ENCODE measurements at places on chromosomes 1 and 21.

- no peak for DNase-seq
These were observed 173.6 kb downstream of the RERE start for GRCh38 chr1:8643542-8644536.

DNA sequence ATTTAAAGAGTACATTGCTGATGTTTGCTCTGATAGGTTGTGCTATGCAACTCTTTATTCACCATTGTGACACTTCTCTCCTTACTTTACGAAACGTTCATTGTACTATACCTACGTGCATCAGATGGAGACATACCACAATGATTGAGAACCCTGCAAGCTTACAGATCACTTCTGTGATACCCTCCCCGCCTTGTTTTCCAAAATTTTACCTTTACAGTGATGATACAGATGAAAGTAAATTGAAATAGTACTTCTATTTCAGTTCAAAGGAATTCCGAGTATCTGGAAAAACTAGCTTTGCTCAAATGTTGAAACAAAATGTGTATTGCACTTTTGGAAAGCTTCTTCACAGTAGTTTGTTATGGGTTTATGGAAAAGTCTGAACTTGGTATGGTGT is 3.3 kb downstream of the OR14K1 start:
- DNase-seq, result no peak

DNA sequence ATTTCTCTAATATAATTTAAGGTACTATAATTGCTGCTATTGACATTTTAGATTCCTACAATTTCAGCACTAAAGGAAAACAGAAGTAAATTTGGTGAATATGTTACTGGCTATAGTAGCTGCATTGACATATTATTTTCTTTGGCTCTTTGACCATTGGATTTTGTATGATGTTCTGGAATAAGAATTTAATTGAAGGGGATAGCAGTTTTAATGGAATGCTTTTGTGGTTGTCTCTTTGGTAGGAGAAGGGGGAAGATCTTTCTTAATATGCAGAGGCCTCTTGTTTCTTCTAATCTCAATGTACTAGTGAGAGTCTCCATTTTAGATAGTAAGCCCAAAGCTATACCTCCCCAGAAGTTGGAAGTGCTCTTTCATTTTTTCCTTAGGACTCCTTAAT is 6.9 kb downstream of the DTL start:
- no peak for DNase-seq

DNA sequence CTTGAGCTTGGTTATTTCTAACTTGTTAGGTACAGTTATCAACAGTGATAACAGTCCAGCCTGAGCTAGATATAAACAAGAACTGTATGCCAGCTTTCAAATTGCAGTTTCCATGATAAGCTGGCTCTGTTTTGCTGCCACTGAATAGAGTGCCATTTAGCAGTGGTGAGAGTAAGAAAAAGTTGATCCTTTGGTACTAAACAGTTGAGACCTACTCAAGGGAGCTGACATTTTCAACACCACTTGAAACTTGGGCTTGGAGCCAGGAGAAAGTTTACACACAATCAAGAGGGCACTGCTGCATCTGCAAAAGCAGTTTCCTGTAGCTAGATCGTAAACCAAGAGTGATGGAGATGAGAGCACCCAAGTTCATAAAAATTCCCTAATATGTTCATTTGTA is 131.3 kb downstream of the RGS7 start:
- peak; percentile 10 for DNase-seq

- DNase-seq, result no peak
These were observed 28.7 kb upstream of the HMGN1 start for GRCh38 chr21:39377444-39378050.

- no peak for DNase-seq
These were observed 10.8 kb upstream of the CFHR1 start for GRCh38 chr1:196808529-196809235.

DNA sequence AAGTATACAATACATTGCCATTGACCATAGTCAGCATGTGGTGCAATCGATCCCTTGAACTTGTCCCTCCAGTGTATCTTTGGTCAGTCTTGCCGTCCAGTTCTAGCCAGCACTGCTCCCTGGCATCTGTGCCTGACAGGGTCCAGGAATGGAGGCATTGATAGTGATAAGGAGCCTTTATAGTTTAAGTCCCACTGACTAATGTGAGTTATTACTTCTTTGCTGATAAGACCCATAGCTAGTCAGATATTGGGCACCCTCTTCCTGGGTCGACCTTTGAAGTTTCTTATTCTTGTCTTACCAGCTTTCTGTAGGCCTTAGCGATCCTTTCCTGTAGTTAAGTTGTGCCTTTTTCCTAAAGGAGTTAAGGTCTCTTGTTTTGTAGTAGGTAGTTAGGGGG is 13.0 kb downstream of the UCK2 start:
- peak; percentile 6 for DNase-seq

GRCh38 chr1:42228938-42229337 is 64.4 kb upstream of the GUCA2A start:
- DNase-seq, result no peak

DNA sequence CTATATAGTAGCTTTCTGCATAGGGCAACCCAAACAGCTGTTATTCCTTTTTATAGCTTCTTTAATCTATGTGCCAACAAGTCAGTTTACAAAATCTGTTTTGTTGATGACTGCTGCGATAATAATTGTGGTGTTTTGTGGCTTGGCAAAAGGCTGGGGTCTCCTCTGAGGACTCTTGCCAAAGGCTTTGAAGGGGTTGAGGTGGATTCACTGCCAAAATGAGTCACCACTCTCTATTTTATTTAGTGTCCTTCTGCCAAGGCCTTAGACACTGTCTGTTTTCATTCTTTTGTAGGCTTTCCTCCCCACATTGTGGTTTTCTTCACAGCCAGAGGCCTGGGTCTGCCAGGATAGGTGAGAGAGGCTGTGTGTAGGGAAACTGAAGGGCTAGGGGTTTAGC is 161.8 kb downstream of the NFIA start:
- DNase-seq, result peak; percentile 81

- no peak for DNase-seq
These were observed 389.8 kb upstream of the LYPLAL1 start for GRCh38 chr1:218783916-218784315.

- no peak for DNase-seq
These were observed 1223.8 kb downstream of the AMY1C start for GRCh38 chr1:104973516-104973915.

DNA sequence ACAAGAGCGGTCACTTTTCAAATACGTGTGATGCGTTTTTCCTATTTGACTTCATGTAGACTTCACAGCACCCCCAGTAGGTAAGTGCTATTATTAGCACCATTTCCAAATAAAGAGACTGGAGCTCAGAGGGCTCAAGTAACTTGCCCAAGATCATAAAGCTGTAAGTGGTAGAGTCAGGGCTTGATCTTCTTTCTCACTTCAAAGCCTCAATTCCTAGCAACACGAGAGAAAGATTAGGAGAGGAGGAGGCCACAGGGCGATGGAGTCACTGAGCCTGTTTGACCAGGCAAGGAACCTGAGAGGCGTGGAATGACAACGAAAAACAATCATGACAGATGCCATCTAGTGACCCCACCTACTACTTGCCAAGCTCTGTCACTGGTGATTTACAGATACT is 181.0 kb downstream of the FOXD2 start:
- no peak for DNase-seq

DNA sequence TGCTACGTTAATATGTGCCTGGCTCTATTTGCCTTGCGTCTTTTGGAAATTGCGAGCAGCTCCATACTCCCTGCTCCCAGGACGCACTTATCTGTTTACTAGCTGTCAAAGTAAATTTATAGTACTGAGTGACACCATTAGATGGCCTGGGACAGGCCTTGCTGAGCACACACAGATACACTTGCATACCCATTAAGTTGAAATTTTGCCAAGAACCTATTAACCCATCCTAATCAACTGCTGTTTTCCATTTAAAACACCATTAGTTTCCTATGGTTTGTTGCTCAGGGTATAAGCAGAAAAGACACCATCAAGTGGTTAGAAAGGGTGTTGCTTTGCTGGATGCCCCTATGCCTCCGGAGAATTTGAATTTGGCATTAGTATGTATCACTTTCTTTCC is 187.3 kb downstream of the SLC44A5 start:
- DNase-seq, result no peak

DNA sequence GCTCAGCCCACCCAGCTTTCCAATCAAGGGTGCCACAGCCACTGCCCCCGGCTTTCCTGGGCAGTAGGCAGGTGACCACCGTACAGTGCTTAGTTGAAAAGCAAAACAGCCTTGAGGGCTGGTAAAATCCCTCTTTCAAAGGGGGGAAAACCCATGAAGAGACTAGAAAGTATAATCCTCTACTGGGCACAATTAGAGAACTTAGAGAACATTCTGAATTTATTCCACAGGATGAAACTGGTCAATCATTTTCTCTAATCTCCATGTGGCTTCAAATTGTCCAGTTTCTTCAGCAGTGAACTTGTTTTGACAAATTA is 15.3 kb upstream of the LRRC47 start:
- no peak for DNase-seq

DNA sequence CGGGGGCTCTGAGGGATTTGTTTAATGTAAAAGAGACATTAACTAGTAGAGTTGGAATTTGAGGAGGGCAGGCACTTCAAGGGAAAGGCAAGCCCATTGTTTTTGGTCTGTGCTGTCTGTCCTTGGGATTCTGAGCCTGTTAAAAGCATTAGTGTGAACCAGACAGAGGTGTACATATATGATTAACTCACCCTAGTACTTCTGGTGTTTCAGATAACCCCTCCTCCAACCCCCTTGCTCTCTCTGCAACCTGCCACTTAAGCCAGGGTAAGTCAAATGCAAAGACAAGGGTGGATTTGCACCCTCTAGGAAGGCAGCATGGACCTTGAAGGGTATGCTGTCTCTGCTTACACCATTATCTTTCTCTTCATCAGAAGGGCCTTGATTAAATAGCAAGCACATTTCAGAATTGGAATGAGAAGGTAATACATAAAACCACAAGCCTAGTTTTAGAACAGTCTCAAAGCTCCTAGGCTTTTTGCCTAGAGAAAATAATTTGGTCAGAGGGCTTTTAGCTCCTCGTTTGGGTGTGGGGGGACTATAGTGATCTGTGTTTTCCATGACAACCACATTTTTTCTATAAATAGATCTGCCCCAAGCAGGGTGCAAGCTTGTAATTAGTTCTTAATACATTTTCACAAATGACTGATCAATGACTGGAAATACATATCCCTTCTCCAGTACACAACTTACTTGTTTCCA is 120.7 kb upstream of the SGIP1 start:
- no peak for DNase-seq

Data from fibroblast of gingiva (primary cell).